Stimulated activated naive CD8-positive, alpha-beta T cell treated with anti-CD3 and anti-CD28 coated beads, Interleukin-15, Interleukin-2, amounts not matched to agents 100 U/mL and 50 U/mL, for 24 hours (primary cell): ENCODE measurements at places on chromosomes 4 and X.

DNA sequence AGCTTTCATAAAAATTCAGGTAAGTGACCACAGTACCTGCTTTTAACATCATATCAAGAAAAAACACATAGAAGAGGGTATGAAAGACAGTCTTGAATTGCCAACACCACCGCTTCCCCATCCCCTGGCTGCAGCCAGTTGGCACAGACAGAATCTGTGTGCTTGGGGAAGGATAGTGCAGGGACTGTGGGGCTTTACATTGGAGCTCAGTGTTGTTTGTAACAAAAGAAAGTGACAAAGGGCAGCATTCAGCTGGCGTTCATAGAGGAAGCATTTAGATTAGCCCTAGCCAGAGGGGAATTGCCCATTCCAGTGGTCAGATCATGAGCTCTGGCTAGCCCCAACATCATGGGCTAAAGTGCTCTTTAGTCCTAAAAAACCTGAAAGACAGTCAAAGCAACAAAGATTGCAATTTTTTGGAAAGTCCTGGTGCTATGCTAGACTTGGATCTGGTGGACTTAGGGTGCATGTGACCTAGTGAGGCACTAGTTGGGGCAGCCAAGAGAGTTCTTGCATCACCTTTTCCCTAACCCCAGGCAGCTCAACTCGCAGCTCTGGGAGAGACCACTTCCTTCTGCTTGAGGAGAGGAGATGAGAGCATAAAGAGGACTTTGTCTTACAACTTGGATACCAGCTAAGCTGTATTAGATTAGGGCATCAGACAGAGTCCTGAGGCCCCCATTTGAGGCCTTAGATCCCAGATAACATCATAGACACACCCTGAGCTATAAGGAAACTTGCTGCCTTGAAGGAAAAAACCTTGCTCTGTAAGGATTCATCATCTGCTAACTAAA, 1602.4 kb upstream of the ADGRL3 start:
- DNase-seq, result no peak

- no peak for DNase-seq
Observed at GRCh38 chrX:10288373-10288975, 131.7 kb downstream of the CLCN4 start.

DNA sequence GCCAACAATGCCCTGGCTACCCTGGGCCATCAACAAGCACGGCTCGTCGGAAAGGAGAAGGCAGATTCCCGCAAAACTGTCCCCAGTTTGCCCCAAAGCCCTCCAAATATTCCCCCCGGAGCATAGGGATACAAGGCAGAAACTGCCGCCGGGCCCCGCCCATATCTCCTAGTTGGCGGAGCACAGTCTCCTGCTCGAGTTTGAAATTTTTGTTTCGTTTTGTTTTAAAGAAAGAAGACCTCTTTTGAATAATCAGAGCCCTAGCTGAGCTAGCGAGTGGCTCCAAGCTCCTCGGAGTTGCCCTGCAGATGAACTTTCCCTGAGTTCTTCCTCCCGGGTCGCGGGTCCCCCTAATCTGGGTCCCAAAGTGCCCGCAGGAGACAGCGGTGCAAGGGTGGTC, 138.1 kb upstream of the ZIC3 start:
- no peak for DNase-seq

GRCh38 chr4:124939908-124940307, 227.4 kb upstream of the ANKRD50 start:
- DNase-seq, result no peak

- no peak for DNase-seq
Observed at GRCh38 chrX:109958266-109958665, 44.6 kb upstream of the TMEM164 start.

DNA sequence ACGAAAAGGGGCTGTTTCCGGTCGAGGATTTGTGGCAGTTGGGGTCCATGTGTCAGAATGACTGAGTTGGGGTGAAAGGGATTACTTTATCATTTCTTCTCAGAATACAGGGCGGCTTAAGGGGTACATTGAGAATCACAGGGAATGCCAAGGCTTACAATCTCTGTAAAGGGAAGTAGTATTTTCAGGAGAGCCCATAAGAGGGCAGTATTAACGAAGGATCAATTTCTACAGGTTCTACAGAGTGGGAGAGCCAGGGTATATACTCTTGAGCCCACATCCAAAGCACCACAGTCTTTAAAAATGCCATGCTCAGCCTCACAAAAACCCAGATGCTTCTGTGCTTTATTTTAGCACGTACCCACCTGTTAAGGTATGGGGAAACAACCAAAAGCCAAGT, 67.7 kb upstream of the ZXDA start:
- no peak for DNase-seq

- DNase-seq, result no peak
Observed at GRCh38 chr4:184534511-184535391, 60.4 kb upstream of the IRF2 start.

DNA sequence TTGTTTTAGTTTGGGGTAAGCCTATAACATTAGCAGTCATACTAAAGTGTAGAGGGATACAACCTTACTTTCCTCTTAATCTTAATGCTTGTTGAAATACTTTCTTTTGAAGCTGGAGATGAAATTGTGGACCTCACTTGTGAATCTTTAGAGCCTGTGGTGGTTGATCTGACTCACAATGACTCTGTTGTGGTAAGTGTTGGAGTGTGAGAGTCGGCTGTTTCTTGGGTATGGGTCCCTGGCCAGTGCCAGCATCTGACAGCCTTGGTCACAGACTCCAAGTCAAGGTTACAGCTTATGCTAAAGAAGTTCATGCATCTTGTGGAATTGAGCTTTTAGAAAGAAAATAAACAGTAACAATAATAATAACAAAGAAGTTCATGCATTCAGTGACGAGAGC, 31.6 kb downstream of the RNF4 start:
- no peak for DNase-seq

DNA sequence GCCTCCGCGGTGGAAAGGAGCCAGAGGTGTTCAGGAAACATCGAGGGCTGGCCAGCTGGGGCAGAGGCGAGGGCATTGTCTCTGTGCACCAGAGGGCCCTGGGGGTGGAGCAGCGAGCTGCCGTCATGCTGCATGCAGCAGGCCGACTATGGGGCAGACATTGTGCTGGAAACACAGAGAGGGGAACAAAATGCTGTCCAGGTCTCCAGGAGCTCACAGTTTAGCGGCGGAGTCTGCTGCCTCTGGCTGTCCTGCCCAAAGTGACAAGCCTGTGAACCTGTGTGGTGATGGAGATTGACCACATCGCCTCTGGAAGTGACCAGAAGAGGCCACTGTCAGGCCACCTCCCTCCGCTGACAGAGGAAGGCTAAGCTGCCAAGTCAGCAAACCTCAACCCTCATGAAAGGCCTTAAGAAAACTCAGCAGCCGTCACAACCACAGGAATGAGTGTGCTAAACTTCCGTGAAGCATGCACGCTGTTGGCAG, 20.1 kb upstream of the SASH3 start:
- DNase-seq, result peak; percentile 52

DNA sequence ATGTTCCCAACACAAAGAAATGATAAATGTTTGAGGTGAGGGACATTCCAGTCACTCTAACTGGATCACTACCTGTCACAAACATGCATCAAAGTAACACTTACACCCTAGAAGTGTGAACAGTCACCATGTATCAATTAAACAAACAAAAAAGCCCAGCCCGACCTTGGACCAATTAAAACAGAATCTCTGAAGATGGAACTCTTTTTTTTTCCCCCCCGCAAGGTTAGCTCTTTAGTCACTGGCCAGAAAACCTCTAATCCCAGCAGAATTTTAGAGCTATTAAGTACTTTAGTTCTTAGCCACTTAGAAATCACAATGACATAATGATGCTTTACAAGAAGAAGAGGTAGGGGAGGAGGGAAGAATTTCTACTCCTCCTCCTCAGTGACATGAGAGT, 154.5 kb downstream of the PALLD start:
- no peak for DNase-seq

GRCh38 chr4:155624478-155624877, 42.2 kb upstream of the GUCY1A1 start:
- no peak for DNase-seq

DNA sequence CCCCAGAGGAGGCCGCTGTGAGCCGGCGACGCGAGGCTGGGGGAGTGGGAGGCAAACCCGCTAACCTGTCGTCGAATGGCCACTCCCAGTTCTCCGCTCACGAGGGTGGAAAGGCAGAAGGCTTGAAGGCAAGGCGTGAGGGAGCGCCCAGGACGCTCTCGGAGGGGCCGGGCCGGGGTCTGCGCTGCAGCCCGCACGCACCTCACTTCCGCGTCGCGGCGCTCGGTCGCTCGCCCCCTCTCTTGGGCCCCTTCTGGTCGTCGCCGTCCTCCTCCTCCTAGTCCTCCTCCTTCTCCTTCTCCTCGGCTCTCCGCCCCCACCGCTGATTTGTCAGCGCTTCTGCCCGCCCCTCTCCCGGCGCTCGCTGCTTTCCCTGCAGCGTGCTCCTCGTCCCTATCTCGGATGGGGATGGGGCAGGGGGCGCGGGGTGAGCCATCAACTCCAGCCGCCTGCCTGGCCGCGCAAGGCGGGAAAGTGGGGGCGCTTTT, at the start of gene SNCA:
Gene SNCA (minus strand): TSS at position 265 of the 488 bp plus-strand sequence. CDS start 1,494 bp downstream, outside the sequence.
- peak; percentile 48 for DNase-seq

DNA sequence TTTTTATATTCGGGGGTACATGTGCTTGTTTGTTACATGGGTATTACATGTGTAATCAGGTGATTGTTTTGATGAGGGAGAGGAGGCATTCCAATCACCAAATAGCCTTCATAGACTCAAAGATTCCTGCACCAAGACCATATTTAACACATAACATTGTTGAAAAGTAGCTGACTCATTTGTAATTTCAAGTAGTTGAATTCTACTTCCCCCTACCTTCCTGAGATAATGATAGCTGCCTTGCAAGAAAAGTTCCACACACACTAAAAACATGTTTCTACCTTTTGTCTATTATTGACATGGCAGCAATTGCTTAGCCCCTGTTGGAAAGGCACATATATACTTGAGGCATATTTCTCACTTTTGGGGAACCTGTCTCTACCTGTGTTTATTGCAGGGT, 16.1 kb downstream of the PGAM4 start:
- no peak for DNase-seq

- no peak for DNase-seq
Observed at GRCh38 chr4:38791010-38791409, 8.2 kb upstream of the TLR10 start.

GRCh38 chr4:88819818-88820697, 122.4 kb upstream of the NAP1L5 start:
- DNase-seq, result no peak

- no peak for DNase-seq
Observed at GRCh38 chr4:54107951-54108748, 8.2 kb downstream of the GSX2 start.

- DNase-seq, result no peak
Observed at GRCh38 chrX:10496345-10496965, 123.9 kb downstream of the MID1 start.

DNA sequence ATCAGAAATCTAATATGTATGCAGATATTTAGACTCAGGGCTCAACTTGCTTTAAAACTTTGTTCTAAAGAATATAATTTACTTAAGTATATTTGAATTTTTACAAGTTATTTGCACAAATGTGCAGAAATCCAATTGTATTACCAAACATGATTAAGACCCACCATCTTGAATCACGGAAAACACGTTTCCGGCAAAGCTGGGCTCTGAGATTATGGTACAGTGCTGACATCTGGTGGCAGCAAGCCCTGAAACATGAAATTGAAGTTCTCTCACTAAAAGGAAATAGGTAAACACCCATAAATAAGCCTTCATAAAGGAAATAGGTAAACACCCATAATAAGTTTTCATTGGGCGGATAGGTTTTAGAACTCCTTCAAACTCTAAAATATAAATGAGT, 98.3 kb upstream of the MAOA start:
- peak; percentile 54 for DNase-seq

- peak; percentile 70 for DNase-seq
Observed at GRCh38 chr4:158670975-158671664, 567 bp downstream of the C4orf46 start.

- DNase-seq, result no peak
Observed at GRCh38 chr4:132334081-132334480, 815.0 kb upstream of the PCDH10 start.

DNA sequence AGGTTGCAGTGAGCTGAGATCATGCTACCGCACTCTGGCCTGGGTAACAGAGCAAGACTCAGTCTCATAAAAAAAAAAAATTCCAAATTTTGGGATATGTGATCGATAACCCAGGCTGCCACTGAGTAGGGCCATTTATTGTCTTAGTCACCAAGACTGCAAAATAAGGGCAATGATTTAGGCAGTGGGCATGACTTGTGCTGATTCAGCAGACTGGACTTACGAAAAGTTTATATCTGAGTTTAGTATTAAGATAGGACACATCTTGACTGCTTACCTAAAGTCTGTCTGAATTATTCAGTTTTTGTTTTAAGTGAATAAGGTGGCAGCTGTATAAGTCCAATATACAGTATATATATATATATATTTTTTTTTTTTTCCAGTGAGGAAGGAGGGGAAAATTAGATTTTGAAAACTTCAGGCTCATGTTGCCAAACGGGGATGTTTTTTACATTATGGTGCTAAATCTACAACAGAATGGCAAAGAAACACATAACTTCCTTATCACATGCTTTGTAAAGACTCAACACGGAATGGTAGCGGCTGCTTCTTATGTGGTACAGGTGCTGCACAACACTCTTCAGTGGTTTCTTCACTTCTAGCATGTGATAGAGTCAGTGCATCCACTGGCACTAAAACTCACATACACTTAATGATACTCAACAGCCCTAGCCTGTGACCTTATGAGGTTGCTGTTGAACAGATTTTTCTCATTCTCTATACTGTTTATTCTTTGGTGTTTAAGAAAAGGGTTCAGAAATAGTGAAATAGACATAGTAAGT, 6.5 kb downstream of the TEX13D start:
- DNase-seq, result no peak

GRCh38 chr4:81601358-81601694, 129.6 kb upstream of the RASGEF1B start:
- no peak for DNase-seq

DNA sequence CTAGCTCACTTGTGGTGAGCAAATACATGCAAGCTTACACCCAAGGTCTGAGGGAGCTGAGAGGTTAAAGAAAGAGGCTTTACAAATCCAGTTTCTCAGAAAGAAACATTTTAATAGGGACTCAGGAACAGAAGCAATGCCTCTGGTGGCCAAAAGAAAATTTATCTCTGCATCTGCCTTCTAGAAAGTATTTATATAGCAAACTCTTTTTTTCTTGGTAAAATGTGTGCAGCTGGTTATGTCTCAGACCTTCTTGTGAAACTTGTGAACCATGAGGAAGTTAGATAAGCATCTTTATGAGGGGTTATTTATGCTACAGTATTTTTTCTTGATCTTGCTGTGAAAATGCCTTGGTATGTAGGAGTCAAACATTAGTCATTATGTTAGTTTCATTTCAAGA, 48.5 kb upstream of the CYSLTR1 start:
- no peak for DNase-seq

- no peak for DNase-seq
Observed at GRCh38 chr4:21011106-21011505, 310.8 kb downstream of the PACRGL start.
